ENCODE measurements at places on chromosomes 5 and 9. TPM values are rescaled to one million over a fixed set of nuclear protein-coding genes. Genes with fewer than 3 reads are reported as not detected.

The FOXD4 gene
- total RNA-seq: 0.10 TPM

- DNase-seq: no peak
Observed at GRCh38 chr5:93304456-93305250, 276.4 kb downstream of the NR2F1-AS1 start.

The MARCHF11 gene
- total RNA-seq: not detected

DNA sequence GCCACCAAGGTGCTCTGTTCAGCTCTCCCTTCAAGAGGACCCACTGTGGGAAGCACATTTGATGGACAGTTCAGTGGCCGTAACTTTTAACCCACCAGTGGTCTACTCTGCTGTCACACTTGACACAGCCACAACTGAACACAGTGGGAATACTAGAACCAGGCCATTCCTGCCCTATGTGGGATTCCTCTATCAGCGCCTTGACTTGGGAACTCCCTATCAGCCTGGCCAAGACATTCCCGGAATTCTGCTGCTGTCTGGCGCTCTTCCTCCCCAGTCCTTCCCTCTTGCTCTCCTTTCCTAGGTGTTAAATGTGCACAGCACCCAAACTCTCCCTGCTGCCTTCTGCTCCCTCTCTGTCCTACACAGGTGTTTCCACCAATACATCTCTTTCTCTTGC, 23.1 kb upstream of the SH3PXD2B start:
- no peak for DNase-seq

DNA sequence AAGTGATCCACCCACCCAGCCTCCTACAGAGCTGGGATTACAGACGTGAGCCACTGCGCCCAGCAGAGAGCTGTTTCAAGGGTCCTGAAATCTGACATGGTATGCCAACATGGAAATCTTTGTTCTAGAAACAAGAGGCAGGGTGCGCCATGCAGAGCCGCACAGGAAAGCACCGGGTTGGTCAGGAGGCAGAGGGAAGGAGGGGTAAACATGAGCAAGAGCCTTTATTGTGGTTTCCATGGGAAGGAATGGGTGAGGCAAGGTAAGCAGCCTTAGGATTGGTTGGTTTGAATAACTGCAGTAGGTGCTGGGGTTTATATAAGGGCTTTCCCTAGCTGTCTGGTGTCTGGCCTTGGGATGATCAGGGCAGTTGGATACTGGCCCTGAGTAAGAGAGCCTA, 5.5 kb upstream of the EXOSC2 start:
- no peak for DNase-seq
